ENCODE measurements at places on chromosomes 2 and 18.

GRCh38 chr18:77141401-77142118, 9.0 kb upstream of the MBP start:
- DNase-seq = no peak

- no peak for DNase-seq
These were observed 155.2 kb downstream of the FBXO15 start for GRCh38 chr18:73992242-73993022.

DNA sequence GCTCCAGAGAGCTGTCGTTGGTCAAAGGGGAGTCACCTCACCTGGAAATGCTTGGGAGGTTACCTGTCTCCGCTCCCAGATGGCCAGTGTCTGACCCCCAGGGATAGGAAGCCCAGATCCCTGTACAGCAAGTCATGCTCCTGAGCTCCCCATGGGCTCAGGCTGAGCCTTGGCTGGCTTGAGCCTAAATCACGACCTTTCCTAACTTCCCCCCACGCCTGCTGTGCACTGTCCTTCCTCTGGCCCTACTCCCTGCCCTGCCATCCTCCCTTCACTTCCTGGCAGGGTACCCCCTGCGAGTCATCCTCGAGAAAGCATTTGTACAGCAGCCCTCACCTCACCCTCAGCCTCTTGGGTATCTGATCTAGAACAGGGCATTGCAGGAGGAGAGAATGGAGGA, 9.2 kb upstream of the HDAC4 start:
- no peak for DNase-seq

DNA sequence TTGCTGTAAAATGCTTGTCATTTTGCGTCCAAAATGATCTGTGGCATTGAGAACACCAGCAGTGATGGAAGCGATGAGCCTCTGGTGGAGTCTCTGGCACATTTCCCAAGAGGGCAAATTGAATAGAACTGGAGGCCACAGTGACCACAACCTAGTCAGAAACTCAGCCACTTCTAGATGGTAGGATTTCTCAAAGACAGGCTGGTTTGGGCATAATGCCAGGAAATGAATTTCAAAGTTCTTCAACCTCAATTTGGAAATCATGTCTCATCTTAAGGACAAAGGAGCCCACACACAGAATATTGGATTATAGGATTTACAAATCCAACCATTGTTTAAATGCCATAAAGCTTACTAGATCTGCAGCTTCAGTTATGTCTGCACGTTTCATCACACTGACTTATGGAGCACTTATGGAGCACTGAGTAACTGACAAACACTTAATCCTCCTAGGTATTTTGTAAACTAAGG, 132.1 kb downstream of the COL6A3 start:
- no peak for DNase-seq

- no peak for DNase-seq
These were observed 152.7 kb downstream of the SUCLG1 start for GRCh38 chr2:84306361-84306760.

DNA sequence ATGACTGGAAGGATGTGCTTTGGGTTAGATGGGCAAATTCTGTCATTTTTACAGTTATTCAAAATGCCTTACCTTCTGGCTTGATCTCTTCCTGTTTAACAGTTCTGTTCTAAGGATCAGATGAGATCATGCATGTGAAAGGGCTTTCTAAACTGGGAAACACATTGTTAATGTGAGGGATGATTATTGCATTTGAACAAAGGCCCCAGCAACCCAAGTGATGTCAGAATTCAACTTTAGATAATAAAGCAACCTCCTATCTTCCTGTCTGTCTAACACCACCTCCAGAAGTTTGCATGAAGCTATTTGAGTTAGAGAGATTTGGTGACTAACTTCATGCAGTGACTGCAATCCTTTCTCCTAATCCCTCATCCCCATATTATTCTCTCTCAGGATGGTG, 77.8 kb upstream of the B3GNT2 start:
- DNase-seq = no peak

- no peak for DNase-seq
These were observed at the start of gene NTSR2 for GRCh38 chr2:11669454-11670291. Gene NTSR2 (minus strand): TSS chr2:11670195. CDS start chr2:11670129, 66 bp downstream.

- no peak for DNase-seq
These were observed 21.9 kb downstream of the PIGN start for GRCh38 chr18:62164855-62165487.

GRCh38 chr18:67590571-67591141, 74.1 kb upstream of the DSEL start:
- no peak for DNase-seq

GRCh38 chr18:72174972-72175649, 369.0 kb downstream of the CBLN2 start:
- DNase-seq = no peak

- no peak for DNase-seq
These were observed 94.2 kb downstream of the EPHA4 start for GRCh38 chr2:221477714-221478484.

- no peak for DNase-seq
These were observed 42.2 kb downstream of the COL3A1 start for GRCh38 chr2:189016311-189016861.

GRCh38 chr18:10308154-10308553, 146.3 kb upstream of the APCDD1 start:
- DNase-seq = no peak

DNA sequence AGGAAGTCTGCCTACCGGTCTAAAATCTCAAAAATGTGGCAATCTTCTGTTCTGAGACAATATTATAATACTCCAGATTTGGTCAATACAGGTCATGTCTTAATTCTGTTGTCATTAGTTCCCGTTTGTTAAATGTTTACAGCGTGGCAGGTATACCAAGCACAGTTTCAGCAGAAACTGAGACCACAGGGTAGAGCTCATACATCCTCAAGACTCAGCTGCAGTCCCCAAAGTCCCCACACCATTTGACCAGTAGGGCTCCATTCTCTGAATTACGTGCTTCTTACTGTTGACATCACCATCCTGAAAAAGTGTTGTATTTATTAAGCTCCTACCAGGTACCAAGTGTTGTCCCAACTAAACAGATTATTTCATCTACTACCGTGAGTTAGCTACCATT, 157.1 kb downstream of the MC4R start:
- no peak for DNase-seq

- DNase-seq = no peak
These were observed 35.4 kb downstream of the BABAM2 start for GRCh38 chr2:27925766-27926472.

- DNase-seq = no peak
These were observed 191.2 kb downstream of the SPAG16 start for GRCh38 chr2:213475433-213475832.

GRCh38 chr2:158221063-158222020, 119.7 kb downstream of the UPP2 start:
- no peak for DNase-seq

DNA sequence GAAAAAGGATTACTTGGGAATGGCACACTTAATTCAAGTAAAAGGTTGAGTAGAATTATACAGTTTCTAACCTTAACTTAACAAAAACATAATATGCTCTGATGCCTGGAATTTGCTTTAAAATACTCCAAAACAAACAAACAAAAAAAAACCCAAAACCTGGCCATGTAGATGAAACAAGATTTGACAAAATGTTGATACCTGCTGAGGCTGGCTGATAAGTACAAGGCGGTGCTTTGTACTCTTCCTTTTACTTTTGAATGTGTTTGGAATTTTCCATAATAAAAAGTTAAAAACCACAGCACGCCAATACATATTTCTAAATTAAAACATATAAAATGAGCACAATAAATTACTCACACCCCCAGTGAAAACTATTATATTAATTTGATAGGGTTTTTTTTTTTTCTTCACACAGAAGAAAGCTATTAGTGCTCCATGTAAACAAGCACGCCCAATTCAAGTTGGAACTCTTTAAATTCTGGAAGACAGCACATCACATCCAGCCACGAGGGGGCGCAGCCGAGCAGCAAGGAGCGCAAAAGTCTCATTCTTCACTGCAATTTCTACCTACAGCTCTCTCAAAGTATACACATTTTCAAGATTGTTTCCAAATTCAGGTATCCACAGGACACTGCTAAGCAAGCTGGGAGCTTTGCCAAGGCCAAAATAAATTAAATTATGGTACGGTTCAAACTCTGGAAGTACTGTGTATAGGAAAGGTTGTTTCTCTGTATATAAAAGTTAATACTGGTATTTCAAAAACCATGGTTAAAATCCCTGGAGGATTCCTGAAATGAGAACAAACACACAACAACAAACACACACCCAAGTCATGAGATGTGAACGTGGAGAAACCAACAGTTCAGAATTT, 7.5 kb downstream of the SERTAD2 start:
- peak; percentile 91 for DNase-seq

DNA sequence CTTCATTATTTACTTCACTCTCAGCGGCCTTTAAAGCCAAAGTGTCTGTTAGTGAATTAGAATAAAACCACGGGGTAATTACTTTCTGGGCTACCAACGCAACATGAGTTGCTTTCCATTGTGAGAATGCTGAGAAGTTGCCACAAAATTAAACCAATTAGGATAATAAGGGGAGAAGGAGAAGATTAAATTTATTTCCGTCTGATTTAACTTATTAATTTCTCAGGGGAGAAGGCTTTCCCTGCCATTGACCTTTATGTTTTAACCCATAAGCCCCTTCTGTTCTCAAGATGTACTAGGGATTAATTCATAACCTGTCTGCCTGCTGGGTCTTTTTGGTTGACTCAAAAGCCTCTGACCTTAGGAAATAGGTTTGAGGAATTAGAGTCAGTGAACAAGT, 42.3 kb upstream of the IGFBP5 start:
- no peak for DNase-seq

DNA sequence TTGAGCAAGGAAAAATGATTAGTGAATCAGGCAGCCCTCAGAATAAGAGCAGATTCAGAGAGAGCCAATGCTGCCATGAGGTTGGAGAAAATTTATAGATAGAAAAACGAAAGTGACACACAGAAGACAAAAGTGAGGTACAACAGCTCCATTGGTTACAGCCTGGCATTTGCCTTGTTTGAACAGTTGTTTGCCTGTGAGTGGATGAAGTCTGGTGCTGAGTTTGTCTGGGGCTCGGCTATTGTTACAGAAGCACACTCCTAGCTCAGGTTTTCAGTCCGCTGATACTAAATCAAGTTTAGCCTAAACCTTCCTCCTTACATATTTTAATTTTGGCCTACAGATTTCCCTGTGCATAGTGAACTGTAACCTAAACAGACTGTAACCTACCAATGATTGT, 387.8 kb upstream of the RAB12 start:
- no peak for DNase-seq

DNA sequence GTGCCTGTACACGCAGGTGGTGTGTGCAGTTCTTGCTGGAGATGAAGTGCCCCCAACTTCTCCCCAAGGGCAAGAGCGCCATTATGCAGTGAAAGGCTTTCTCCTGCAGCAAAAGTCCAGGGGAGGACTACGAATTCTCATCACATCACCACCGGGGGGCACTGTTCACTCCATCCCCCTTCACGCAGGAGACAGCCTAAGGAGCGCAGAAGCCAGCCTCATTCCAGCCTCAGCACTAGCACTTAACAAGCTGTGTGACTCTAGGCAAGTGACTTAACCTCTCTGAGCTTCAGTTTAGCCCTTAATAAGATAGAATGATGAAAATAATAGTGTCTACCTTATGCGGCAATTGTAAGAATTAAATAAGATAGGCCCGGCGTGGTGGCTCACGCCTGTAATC, 32.3 kb downstream of the DNMT3A start:
- peak; percentile 74 for DNase-seq

DNA sequence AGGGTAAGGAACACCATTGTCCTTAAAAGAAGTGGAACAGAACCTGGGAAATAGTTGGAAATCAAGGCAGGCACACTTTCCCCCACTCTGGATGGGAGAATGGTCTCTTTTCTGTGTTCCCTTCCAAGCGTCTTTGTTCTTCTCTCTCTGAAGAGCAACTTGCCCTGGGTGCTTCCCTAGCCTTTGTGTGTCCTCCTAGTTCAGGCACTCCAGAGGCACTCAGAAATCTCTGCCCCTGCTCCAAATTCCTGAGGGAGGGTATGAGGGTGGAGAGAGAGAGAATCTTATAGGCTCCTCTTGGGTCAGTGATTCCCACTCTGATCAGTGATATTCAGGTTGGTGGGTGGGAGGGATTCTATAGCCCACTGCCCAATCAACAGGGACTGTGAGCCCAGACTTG, 8.8 kb upstream of the SIX2 start:
- DNase-seq = no peak

DNA sequence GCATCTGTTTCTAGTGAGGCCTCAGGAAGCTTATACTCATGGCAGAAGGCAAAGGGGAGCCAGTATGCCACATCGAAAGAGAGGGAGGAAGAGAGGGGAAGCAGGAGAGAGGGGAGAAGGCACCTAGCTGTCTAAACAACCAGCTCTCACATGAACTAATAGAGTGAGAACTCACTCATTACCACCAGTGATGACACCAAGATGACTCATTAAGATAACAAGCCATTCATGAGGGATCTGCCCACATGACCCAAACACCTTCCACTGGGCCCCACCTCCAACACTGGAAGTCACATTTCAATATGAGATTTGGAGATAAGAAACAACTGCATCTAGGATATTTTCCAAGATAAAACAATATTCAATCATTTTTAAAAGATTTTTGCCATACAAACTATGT, 753.9 kb upstream of the ZEB2 start:
- no peak for DNase-seq

DNA sequence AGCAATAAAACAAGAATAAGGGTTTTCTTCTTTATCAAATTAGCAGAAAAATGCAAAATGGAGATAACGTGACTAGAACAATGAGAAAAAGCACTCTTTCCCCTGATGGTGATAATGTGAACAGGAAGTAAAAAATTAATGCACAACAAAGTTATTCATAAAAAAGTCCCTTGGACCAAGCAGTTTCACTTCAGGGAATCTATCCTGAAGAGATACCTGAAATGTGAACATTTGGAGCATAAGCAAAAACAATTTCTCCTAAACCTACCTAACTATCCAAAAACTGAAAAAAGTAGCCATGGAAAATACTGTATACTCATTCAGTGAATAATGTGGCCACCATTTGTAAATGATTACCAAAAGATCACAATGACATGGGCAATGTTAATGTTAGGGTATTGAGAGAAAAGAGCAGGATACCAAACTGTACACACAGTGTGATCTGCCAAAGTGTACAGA, 48.7 kb downstream of the TRIP12 start:
- DNase-seq = no peak

GRCh38 chr18:13406736-13407135, 188.2 kb downstream of the LDLRAD4 start:
- no peak for DNase-seq

- no peak for DNase-seq
These were observed 54.7 kb upstream of the RIOK3 start for GRCh38 chr18:23398401-23398800.

GRCh38 chr2:174493549-174494331, 6.9 kb upstream of the GPR155 start:
- no peak for DNase-seq

All from activated CD8-positive, alpha-beta memory T cell treated with anti-CD3 and anti-CD28 coated beads, Interleukin-2, amount 50 U/mL, for 4 hours (primary cell).